Stimulated activated CD4-positive, alpha-beta T cell treated with anti-CD3 and anti-CD28 coated beads, Interleukin-1b, Interleukin-23, amount 100 ng/mL, for 48 hours (primary cell): ENCODE measurements at places on chromosomes 2 and 18.

DNA sequence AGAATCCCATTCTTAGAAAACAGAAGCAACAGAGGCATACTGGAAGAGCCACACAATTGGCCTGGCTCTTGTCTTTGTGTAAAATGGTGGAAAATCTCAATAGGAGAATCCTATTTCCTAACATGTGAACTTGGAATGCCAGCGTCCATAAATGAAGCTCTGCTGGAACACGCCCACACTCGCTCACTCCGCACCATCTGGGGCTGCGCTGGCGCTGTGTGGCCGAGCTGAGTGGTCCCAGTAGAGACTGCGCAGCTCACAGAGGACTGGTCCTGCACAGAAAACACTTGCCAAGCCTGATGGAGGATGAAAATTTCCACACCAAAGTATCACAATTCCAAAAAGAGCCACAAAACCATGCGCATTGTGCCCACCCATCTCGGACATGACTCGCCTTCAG, 56.2 kb downstream of the PXDN start:
- DNase-seq: no peak

DNA sequence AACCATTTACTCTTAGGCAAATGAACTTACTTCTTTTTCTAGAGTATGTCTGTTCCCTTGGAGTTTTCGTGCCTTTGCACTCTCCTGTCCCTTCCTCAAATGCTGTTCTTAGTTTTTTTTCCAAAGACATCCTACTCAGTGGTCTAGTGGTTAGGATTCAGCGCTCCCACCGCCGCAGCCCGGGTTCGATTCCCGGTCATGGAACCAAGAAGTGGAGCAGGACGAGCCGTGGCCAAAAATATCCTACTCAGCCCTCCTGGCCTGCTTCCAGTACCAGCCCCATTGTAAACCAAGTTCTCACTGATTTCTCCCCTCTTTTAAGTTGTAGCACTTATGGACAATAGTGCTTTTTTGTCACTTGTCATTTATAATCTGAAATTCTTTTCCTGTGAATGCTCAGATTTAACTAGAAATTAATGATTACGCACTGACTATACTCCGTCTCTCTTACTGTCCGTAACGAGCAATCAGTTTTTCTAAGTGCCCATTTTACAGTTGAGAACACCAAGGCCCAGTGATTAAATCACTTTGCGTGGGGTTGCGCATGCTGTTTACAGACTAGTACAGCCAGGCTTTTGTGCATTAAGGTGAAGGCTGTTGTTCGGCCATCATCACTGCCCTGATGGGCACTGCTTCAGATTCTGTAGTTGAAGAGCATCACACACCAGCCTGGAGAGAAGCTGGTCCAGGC, 17.9 kb downstream of the GREB1 start:
- no peak for DNase-seq

DNA sequence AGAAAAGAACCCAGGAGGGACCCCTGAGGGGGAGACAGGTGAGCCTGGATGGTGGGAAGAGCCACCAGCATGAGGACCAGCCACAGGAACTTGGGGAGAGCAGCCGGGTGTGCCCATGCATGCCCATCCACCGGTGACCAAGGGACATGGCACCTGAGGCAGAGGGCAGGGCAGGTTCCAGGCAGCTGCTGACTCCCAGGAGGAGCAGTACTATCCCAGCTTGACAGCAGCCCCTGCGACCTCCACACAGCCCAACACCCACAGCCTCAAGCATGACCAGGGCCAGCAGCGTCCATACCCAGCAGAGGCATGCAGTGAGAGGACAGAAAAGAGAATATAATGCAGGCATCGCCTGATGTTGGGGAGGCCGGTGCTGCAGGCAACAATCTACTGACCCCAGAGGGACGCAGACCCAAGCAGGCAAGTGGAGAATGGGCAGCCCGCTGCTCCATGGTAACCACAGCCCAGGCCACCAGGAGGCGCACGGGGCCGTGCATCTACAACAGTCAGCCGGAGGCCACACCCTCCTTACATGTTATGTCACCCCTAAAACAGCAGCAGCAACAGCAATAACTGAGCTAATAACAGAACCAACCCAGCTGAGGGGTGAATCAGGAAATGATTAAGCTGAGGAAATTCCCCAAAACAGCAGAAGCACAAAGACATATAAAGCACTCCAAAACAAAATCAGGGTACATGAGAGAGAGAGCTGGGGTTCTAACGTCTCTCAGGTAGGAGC, 44.1 kb downstream of the ANKMY1 start:
- DNase-seq: peak; percentile 86

GRCh38 chr2:168962636-168963035, 61.5 kb downstream of the G6PC2 start:
- no peak for DNase-seq

GRCh38 chr2:26606847-26607190, 34.3 kb downstream of the CIB4 start:
- DNase-seq: no peak

DNA sequence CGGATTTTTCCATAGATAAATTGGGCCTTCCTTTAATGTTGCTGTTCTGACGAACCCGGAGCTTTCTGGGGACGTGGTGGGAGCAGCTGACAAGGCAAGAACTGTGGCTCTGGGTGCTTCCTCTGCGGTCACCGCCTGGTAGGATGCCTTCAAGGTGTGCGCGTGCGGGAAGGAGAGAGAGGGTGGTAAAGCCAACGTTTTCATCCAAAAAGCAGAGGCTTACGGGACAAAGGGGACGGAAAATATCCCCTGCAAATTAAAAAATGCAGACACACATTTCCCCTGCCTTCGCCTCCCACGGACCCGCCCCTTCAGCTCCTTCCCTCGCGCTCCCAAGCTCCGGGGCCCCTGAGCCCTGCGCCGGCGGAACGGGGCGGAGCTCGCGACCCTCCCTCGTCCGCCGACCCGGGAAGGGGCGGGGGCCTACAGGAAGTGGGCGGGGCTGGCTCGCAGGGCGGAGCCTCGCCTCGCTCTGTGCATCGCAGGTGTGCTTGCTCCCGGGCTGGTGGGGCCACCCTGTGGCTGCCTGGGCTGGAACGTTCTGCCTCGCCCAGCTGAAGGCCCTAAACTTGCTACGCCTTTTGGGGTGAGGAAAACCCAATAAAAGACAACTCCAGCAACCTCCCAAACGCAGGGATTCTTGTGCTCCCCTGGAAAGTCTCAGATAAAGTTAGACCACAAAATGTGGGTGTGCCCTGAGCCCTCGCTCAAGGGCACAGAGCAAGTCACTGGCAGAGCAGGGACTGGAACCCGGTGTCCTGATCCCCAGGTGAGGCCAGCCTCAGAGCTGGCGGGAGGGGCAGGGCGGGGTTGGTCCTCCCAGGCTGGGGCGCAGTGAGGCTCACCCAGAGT, 25.4 kb upstream of the SLC66A3 start:
- peak; percentile 76 for DNase-seq

- peak; percentile 1 for DNase-seq
Measured at GRCh38 chr2:127051116-127052056, 55.6 kb downstream of the BIN1 start.

DNA sequence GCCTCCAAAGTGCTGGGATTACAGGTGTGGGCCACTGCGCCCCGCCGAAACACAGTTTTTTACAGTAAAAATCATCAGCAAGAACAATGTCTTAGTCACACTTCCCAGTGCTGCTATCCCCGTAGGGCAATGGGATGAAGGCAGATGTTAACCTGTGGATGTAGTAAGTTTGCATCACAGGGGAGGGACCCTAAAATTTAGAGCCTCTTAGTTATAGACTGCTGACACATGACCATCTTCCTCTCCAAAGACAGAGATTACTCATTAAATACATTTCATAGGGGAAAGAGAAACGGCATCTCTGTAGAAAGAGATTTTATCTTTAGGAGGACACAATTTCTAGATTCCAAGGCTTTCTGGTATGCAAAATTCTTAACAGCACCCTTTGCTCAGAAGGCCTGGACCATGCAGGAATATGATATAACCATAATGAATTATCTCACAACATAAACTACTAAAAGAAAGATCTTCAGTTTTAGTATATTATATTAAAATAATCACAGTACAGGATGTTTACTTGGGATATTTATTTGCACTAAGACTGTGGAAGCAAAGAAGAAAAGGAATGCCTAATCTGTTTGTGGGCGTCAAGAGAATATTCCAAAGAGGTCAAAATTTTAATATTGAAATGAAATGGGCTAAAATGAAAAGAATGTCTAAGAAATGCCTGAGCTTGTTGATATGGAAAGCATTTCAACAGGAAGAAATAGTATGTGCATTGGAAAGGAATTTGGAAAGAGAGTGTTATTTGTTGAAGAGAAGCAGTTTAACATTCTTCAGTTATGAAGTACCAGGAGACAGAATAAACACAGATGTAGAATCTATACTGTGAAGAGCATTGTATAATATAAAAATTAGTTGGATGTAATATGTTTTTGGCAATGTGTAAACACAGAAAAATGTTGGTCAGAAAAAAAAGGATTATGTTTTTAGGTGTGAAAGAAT, 1228.3 kb upstream of the CHAC2 start:
- no peak for DNase-seq

DNA sequence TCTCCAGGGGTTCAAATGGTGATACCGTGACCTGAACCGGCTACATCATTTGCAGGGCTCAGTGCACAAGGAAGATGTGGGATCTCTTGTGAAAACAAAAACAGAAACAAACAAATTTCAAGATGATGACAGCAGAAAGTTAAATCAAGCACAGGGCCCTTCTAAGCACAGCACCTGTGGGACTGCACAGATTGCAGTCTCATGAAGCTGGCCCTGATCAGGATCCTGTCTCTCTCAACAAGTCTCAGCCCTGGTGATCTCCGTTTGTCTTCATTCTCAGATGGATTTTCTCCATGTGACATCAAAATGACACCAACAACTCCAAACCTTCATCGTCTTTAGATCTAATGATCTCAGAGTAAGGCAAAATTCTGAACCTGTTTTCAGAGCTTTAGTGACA, 39.7 kb downstream of the LTBP1 start:
- DNase-seq: no peak

DNA sequence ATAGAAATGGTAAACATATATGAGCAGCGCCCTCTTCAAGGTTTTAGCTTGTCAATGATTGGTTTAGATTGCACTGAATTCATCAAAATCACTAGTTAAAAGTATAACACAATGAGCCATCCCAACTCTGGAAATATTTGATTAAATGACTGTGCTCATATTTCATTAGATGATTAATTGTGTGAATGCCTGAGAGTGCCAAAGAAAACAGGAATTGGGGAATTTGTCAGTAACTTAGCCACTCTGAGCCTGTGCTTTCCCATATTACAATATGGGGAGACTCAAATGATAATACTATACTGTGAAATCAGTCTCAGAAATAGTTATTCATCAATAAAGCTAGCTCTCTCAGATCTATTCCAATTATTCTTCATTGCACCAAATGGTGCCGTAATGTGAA, 2087.6 kb upstream of the CELF4 start:
- no peak for DNase-seq

DNA sequence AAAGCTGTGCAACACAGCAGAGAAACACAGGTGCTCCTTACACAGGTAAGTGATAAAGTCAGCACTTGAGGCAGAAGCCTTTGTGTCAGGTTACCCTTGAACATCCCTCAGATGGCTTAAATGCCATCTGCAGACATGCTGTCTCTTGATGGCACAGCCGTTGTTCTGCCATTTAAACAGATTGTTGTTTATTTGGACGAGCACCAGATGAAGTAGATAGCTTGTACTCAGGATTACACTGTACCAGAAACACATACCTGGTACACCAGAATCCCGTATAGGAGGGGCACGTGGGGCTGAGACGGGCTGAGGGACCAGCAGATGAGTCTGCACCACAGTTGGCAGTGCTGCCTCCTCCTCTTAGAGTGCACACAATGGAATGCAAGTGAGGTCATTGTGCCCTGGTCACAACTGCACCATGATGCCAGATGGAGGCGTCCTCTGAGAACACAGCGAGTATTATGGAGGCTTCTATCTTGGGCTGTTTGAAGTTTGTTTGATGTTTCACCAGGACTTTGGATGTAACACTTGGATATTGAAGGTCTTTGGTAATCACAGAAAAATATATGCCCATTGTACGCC, 143.0 kb downstream of the TANC1 start:
- no peak for DNase-seq

DNA sequence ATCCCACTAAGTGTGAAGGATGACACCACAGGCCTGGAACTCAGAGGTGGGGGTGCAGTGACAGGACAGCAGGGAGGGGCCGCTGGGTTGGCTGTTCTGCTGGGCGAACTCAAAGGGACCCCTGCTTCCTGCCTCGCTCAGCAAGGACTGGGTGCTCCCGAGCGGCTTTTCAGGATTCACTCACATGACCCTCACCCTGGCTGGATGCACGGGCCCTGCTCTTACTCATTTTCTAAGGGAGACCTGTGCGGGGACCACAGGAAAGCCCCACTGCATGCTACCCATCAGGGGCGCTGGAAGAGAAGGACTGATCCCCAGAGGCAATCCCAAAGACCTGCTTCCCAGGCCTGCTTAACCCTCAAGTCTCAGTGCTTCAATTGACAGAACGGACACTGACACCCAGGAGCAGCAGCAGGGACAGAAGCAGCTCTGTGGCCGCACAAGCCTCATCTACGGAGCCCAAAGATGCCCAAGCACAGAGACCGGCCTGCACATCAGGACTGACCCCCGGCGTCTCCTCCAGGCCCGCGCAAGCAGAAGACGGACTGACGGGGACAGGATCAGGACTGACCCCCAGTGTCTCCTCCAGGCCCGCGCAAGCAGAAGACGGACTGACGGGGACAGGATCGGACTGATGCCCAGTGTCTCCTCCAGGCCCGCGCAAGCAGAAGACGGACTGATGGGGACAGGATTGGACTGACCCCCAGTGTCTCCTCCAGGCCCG, 29.6 kb downstream of the THAP4 start:
- no peak for DNase-seq

DNA sequence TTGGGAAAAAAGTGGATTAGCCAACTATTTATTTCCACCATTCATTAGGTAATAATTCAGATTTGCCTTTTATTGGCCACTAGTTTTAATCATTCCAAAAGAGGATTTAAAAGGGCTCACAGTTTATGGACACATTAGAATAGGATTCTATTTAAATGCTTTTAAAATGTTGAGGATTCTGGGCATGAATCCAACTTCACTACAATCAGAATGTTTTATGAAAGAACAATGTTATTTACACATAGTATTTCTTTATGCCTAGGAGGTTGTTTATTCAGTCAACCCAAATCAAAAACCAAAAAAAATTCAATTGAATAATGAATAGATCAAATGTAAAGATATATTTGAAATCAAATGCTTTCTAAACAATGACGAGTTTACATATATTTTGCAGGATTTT, 232.2 kb downstream of the GULP1 start:
- DNase-seq: no peak

DNA sequence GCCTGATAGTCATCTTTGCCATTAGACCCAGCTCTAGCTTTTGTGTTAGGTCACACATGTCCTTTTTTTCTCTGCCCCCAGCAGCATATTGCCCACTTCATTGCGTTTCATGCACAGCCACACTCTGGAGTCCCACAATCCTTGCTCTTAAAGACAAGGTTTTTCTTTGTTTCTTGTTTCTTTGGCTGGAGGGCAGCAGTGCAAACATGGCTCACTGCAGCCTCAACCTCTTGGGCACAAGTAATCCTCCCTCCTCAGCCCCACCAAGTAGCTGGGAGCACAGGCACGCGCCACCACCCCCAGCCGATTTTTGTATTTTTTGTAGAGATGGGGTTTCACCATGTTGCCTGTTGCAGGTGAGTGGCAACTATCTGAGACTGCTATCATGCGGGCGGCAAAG, 16.9 kb upstream of the PAPOLG start:
- DNase-seq: no peak

- peak; percentile 37 for DNase-seq
Measured at GRCh38 chr18:36688020-36688965, 140.5 kb downstream of the TPGS2 start.

- DNase-seq: no peak
Measured at GRCh38 chr18:72235422-72235821, 308.7 kb downstream of the CBLN2 start.

- DNase-seq: no peak
Measured at GRCh38 chr2:225462945-225463344, 63.4 kb downstream of the NYAP2 start.
